IMR-90 (cell line): ENCODE measurements at places on chromosomes 2 and 18.

GRCh38 chr2:210363876-210364275 is 48.9 kb upstream of the MYL1 start:
- DNase-seq: no peak

GRCh38 chr18:78518805-78519204 is 460.8 kb upstream of the SALL3 start:
- DNase-seq: no peak

DNA sequence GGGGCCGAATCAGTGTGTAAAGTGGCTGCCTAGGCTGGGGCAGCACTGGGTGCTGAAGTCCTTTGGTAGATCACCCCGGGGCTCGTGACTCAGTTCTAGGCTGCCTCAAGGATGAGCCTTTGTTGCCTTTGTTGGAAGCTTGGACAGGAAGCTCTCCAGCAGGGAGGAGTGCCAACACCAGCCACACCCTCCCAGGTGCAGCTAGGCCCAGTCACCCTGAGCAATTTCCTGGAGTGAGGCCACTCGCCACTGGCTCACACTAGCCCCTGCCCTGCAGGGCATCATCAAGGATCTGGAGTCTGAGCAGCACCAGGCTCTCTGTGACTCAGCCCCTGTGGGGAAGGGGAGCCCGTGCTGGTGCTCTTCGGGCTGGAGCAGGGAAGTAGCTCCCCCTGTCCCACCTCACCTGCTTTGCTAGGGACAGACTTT is 6.7 kb upstream of the SDC1 start:
- DNase-seq: peak; percentile 76

DNA sequence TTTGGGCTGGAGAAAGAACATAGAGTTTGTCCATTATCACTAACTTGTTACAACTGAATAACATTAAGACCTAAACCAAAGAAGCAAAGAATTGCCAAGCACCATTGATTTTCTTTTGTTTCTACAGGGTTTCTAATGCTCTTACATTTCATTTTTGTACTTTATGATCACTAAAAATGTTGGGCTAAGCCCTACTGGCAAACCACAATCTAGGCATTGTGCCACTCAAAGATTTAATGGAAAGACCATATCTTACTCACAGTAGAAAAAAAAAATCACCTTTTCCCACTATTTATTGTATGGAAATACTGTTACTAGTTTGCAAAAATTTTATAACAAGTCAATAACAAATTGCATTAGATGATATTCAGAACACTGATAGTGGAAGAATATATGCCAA is 447.4 kb upstream of the PKDCC start:
- DNase-seq: no peak

- DNase-seq: peak; percentile 35
Observed at GRCh38 chr2:186862869-186863709, 14.1 kb upstream of the ZSWIM2 start.

GRCh38 chr2:237270520-237270919 is 143.4 kb downstream of the COL6A3 start:
- DNase-seq: peak; percentile 28

DNA sequence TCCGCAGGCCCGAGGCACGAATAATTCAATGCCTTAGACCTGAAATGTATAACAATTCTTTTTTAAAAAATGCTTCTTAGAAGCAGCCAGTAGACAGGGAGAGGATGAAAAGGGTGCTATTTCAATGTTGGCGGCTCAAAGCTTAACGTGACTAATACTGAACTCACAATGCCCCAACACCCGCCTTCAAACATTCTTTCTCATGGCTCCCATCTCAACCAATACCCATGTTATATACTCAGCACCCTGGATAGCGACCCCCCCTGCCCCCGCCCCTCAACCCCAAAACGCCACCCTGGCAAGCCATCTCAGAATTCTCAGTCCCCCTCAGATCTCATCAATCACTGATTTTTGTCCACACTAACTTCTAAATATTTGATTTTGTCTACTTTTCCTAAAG is 4.4 kb downstream of the FBXO41 start:
- DNase-seq: peak; percentile 10

GRCh38 chr2:149768320-149768799 is 180.8 kb upstream of the MMADHC start:
- DNase-seq: peak; percentile 15

- DNase-seq: no peak
Observed at GRCh38 chr2:36318547-36318946, 37.0 kb upstream of the CRIM1 start.

GRCh38 chr18:448116-448790 is 52.2 kb downstream of the COLEC12 start:
- DNase-seq: peak; percentile 22

- DNase-seq: no peak
Observed at GRCh38 chr2:100812116-100812515, 7.8 kb upstream of the NPAS2 start.

- DNase-seq: no peak
Observed at GRCh38 chr18:62609764-62610163, 86.9 kb downstream of the ZCCHC2 start.

DNA sequence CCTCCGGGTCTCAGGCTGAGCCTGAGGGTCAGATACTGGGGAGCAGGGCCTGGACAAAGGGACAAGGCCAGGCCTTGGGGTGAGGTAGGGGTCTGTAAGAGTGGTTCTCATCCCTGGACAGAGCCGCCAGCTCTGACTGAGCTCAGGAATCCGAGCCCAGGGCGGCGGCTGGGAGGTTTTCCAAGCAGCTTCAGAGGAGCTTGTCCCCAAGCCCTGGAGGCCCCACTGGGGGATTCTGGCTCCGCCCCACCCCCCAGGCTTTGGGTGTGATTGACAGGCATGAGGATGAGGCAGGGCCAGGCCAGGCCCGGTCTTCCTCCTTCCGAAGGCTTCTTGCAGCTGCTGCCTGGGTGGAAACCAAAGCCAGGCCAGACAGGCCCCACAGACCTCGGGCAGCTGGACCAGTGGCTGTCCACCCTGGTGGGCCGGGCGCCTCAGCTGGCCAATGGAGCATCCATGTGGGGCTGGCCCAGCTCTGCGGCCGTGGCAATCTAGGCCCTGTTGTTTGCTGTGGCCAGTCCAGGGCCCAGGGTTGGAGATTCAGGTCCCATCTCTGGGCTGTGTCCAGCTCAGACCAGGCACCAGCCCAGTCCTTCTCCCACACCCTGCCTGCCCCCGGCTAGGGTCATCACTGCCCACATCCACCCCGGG is 23.1 kb upstream of the GPC1 start:
- no peak for DNase-seq

- DNase-seq: no peak
Observed at GRCh38 chr2:134482766-134483340, 229.0 kb downstream of the MGAT5 start.

DNA sequence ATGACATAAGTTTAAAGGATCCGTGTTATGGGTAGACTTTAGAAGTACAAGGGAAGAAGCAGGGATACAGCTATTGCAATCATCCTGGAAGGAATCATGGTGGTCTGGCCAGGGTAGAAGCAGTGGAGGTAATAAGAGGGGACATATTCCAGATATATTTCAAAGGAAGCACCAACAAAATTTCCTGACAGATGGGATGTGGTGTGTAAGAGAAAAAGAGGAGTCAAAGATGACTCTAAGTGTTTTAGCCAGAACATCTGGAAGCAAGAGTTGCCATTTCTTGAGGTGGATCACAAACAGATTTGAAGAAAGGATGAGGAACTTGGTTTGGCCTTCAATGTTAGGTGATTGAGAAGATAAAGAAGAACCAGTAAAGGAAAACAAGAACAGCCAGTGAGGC is 133.1 kb upstream of the CTAGE1 start:
- DNase-seq: no peak

GRCh38 chr2:53234548-53234903 is 533.1 kb upstream of the CHAC2 start:
- DNase-seq: peak; percentile 52

DNA sequence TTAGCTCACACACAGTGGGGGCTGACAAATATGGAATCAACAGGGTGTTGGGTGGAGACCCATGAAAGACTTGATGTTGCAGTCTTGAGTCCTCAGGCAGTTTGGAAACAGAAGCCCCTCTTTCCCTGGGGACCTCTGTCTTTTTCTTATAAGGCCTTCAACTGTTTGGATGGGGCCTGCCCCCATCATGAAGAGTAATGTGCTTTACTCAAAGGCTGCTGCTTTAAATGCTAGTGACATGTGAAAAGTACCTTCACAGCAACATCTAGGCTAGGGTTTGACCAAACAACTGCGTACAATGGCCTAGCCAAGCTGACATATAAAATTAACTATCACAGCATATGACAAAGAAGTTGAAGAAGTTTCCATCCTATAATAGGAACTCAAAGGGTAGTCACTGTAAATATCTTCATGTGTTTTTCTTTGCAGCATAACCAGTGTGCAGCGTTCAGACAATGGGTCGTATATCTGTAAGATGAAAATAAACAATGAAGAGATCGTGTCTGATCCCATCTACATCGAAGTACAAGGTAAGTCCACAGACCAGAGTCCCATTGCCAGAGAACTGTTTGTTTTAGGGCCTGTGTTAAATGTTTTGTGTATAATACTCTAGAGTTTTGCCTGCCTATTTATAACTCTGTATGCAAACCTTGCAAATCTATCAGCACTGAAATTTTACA is 46.3 kb downstream of the MERTK start:
- DNase-seq: no peak
